ENCODE measurements at places on chromosomes 6 and 20.
A peak's percentile ranks its signal among the peaks of the same experiment; 100 is the strongest.

GRCh38 chr6:157677235-157677634 lies 145.8 kb upstream of the SNX9 start:
- no peak for DNase-seq

DNA sequence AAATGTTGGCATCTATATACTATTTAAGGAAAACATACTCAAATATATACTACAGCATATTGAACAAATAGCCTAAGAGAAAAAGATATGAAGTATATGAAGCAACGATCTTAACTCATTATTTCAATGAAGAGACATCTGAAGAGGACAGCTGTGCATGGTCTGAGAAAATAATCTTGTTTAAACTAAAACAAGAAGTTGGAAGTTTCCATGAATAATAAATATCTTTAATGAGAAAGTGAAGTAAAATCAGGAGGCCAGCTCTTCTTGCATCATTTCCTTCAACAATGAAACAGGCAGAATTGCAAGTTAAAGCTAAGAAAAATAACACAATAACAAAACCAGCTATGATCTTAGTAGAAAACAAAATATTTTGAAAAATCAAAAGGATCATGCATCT lies 1265.4 kb upstream of the MAP3K7 start:
- DNase-seq: no peak

DNA sequence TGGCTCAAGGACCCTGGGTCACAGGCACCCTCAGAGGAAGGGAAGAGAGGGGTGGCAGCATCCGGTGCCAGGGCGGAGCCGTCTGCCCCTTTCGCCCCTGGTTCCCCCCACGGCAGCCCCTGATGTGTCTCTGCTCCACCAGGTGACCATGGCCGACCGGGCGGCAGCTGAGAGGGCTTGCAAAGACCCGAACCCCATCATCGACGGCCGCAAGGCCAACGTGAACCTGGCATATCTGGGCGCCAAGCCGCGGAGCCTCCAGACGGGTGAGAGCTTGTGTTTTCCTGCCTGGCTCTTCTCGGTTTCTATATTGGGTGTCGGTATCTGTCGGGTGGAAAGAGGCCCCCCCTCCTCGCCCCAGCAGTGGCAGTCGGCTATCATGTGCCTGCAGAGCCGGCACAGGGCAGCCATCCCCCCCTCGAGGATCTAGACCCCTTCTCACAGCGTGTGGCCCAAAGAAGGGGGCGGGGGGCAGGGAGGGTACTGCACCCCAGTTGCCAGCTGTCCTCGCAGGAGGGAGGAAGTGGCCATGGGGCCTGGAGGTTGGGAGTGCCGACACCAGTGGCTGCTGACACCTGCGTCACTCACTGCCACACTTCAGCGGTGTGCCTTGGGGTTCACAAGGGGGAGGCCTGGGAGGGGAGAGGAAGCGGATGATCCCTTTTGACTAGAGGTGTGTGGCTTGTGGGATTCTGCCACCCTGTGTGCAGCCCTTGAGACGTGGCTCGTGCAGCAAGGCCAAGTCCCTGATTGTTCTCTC lies 1.5 kb downstream of the RBM38 start:
- peak; percentile 67 for DNase-seq

DNA sequence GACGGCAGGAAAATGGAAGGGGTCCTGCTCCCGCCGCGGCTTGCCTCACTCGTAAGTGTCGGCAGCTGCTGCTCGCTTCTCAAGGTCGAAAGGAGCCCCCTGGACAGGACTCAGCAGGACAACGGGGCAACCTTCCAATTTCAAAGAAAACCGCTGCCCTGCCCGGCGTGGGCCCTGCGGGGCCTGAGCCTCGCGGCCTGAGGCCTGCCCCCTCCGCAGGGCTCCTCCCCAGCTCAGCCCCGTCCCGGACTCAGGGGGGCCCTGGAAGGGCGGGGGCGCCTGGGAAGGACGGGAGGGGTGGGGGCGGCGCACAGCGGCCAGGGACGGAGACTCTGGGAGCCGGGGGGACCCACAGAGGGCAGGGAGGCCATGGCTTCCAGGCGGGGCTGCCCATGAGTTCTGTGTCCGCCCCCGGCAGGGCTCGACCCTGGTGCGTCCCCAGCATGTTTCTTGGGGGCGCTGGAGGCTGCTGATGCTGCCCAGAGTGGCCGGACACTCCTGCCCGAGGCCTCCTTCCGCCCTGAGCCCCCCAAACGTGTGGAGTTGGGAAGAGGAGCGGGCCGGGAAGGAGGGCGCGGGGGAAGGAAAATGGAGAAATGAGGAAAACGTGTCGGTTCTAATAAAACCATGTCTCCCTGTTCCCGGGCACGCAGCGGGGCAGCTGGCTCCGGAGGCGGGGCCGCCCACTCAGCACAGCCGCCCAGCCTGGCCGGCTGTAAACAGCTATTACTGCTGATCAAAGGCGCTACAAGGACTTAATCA lies 114.6 kb downstream of the DLL1 start:
- DNase-seq: no peak

- no peak for DNase-seq
Observed at GRCh38 chr6:153170511-153170910, 39.4 kb upstream of the RGS17 start.

DNA sequence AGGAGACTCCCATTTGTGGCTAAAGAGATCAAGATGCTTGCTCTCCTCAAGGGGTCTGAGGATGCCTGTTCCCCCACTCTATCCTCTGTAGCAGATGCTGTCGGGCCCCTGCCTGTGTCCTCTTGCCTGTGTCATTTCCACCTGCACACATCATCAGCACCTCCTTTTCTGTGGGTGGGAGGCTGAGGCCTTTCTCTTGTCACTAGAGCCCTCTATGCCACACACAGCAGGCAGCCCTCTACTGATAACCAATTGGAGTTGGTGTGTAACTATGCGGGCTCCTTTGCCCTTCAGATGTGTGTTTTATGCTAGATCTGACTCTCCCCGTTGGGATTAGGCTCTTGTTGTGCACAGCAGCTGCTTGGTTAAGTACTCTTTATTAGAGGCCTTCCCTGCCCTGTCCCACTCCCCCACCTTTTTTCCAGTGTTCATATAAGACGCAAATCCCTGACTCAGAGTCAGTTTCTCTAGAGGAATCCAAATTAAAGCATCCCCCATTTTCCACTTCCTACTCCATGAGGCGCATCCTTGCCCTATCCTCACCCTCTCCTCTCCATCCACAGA lies 7.7 kb downstream of the TREML2 start:
- no peak for DNase-seq

GRCh38 chr6:35079311-35080000 lies 61.7 kb downstream of the TCP11 start:
- no peak for DNase-seq

GRCh38 chr6:78436335-78436734 lies 431.0 kb upstream of the IRAK1BP1 start:
- no peak for DNase-seq

GRCh38 chr20:54909702-54910101 lies 434.3 kb downstream of the DOK5 start:
- no peak for DNase-seq

GRCh38 chr6:90226257-90226656 lies 70.4 kb downstream of the BACH2 start:
- no peak for DNase-seq

- DNase-seq: no peak
Observed at GRCh38 chr6:14644381-14644780, 526.8 kb downstream of the CD83 start.

DNA sequence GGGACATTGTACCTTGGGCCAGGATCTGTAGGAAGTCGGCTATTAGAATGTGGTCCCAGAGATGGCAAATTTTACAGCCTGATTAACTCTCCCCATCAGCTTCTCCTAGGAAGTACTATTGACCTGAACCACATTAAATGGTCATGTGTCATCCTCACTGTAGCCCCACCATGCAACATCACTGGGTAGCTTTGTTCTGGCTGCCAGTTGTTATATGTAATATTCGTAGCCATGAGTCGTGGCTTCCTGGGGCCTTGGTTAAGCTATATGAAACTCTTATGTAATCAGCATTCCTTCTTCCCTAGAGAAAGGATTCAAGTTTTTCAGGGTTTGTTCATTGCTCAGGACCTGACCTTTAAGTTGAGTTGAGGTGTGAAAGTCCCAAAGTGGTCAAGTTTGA lies 125.7 kb downstream of the ANKS1A start:
- DNase-seq: no peak

GRCh38 chr6:151103266-151103665 lies 136.5 kb upstream of the AKAP12 start:
- DNase-seq: no peak

- no peak for DNase-seq
Observed at GRCh38 chr6:166633732-166634535, 6.9 kb upstream of the RPS6KA2 start.

DNA sequence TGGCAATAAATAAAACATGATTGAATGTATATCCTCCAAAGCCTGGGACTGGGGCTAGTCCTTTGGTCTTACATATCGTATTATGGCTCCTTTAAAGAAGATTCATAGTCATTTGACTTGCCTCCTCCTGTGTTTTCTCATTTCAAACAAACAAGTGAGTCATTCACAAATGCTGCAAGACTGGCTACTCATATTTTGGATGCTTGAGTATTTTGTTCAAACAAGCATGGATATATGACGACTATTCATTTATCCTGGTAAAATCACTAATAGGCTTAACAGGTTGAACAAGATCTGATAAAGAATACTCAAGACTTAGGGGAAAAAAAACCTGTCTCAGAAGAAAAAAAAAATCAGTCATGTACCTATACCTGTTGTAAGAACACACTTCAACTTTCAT lies 111.1 kb upstream of the CCDC28A start:
- DNase-seq: no peak

- DNase-seq: no peak
Observed at GRCh38 chr20:49993301-49993751, 10.5 kb downstream of the SNAI1 start.

GRCh38 chr6:143040018-143040417 lies 20.7 kb upstream of the AIG1 start:
- DNase-seq: no peak

DNA sequence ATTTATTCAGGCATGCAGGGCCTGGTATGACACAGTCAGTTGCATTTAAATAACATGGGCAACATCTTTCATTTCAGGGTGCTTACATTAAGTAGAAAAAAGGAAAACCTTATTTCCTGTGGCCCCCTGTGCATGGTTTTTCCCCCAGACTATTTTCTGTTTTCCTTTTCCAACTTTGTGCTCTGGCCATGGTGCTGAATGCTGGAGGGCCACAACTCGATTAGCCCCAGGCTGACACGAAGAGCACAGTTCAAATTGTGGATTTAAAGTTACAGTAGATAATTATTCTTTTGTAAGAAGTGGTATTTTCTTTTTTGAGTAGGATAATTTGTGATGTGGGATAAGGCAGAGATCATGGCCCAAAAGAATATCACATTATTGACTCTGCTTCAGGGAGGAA lies 332.0 kb downstream of the HAO1 start:
- DNase-seq: no peak

DNA sequence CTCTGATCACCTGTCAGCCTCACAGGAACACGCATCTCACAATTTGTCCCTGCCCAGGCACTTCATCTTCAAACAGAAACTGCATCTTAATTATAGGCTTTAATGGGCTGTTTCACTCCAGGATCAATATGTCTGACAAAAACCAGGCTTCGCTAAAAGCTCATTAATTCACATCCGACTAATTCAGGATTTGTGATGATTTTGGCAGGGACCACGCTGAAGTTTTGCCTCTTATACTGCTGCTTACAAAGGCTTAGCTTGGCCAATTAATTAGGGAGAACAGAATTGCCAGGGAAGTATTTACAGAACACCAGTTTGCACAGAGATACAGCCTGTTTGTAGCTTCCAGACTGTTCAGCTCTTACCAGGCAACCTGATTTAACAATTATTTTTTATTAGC lies 541.0 kb upstream of the SPTLC3 start:
- DNase-seq: no peak

DNA sequence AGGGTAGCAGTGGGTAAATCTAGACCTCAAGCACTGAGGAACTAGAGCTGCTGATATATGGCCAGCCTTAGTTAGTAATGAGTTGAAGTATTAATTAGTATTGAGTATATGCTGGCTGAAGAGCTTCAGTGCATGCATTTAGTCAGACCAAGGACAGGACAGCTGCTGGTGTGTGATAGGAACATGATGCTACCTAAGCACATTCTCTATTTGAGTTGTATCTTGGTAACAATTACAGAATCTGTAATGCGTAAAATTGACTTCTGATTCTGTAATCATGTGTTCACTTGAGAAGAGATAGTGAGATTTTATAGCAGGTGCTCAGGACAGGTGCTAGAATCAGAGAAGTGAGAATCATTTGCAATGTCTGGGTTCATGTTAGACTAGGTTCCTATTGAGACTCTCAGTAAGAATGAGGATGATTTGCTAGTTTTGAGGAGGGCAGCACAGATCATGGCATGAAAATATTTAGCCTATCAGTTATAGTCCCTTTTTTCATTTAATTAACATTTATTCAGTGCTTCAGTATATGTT lies 369.4 kb upstream of the HS3ST5 start:
- no peak for DNase-seq

GRCh38 chr6:105898286-105898685 lies 187.8 kb upstream of the PRDM1 start:
- no peak for DNase-seq

DNA sequence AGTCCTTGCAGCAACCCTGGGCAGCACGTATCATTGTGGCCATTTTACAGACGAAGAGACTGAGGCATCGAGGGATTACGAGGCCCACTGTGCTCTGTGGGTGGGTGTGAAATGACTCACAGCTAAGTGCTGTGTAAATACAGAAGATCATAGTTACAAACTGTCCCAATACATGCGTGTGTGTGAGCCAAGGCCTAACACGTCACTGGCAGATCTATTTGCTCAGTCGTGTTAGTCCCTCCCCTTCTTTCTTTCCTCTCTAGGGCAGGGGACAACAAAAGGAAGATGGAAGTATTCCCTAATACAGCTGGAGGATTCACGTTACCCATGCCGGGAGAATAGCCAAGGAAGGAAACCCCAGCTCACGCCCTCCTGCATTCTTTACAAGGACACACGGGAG lies 175.9 kb downstream of the CDC5L start:
- DNase-seq: no peak

- DNase-seq: no peak
Observed at GRCh38 chr6:28864326-28864923, 59.4 kb downstream of the TRIM27 start.

GRCh38 chr20:13251904-13252297 lies 30.8 kb downstream of the ISM1 start:
- DNase-seq: no peak

- no peak for DNase-seq
Observed at GRCh38 chr6:151610326-151610725, 116.5 kb downstream of the CCDC170 start.

GRCh38 chr20:38315290-38315966 lies 11.5 kb downstream of the BPI start:
- DNase-seq: no peak

DNA sequence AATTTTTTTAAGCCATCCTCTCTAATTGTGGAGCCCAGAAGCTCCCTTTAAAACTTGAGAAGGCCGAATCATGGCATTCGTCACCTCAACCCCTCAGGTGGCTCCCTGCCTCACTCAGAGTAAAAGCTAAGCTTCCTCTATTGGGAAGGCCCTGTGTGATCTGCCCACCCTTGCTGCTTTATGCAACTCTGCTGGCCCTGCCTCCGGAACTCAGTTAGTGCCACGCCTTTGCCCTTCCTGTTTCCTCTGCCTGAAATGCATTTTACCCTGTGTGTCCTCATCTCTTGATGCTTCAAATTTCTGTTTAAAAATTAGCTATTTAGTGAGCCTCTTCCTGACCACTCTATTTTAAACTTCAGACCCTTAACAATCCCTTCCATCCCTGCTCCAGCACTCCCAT lies 5.7 kb downstream of the PACRG start:
- no peak for DNase-seq

- no peak for DNase-seq
Observed at GRCh38 chr6:18246205-18246604, 18.1 kb downstream of the DEK start.
